ENCODE measurements at places on chromosomes 3 and 15.

- DNase-seq, result no peak
Observed at GRCh38 chr3:185701611-185702261, 115.6 kb downstream of the SENP2 start.

GRCh38 chr3:119609301-119609700 lies 11.6 kb downstream of the PLA1A start:
- DNase-seq, result no peak

DNA sequence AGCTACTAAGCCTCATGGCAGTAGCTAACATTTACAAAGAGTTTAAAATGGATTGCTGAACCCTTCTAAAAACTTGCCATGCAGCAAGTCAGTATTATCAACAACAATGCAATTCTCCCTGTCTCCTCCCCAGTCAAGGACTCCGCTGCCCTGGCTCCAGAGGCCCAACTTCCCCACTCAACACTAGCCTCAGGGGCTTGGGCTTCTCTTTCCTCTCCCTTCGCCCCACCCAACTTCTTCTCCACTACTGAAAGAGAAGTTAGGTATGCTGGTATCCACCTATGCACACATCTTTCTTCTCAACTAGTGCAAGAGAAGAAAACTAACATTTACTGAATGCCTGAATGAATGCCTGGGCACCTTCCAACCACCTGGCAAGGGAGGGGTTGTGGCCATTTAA lies 30.7 kb downstream of the TLE3 start:
- DNase-seq, result no peak

DNA sequence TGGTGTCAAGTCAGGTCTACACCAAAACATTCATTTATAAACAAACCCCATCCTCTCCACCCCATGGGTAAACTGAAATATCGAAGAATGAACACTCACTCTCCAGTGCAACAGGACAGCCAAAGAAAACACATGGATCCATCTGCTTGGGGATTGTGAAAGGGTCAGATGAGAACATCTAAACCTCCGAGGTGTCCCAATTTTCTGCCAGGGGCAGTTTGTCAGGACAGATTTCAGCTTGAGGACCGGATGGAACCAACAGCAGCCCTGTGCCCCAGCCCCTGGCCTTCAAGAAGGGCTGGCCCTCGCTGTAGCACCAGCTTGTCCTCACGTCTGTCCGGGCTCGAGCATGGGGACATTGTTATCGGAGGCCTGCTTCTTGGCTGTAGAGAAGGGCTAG lies 45.5 kb downstream of the PCSK6 start:
- DNase-seq, result no peak

- peak; percentile 55 for DNase-seq
Observed at GRCh38 chr15:60591496-60592370, 112.8 kb upstream of the ICE2 start.

- no peak for DNase-seq
Observed at GRCh38 chr15:26287381-26287780, 424.3 kb upstream of the ATP10A start.

- DNase-seq, result no peak
Observed at GRCh38 chr3:147915057-147915456, 505.9 kb downstream of the ZIC1 start.

GRCh38 chr3:97736928-97737327 lies 27.6 kb upstream of the ARL6 start:
- DNase-seq, result no peak

DNA sequence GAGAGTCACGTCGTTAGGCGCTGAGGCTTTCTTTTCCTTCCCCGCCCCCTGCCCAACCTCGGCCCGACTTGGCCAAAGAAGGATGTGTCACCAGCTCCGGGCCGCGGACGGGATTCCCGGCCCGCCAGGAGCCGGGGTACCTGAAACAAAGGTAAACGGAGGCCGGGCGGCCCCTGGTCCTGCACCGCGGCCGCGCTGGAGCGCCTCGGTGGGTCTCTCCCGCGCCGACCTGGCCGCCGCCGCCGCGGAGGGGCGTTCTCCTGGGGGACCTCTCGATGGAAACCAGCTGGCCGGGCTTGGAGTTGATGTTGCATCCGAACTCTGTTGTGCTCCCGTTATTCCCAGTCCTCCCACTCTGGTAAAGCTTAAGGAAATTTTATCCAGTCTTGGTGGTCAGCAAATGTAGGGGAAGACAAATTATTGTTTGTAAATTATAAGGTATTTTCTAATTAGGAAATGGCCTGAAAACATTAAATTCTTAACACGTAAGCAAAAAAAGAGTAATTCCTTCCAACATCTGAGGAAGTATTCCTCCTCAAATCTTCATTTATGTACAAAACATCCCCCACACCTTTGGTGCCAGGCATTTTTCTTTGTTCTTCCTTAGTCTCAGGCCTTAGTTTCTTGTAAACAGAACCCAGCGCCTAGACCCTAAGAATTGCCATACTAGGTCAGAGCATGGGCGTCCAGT lies 888 bp downstream of the PPP2R3A start:
- no peak for DNase-seq

GRCh38 chr3:38114052-38114874 lies 22.7 kb downstream of the ACAA1 start:
- no peak for DNase-seq

GRCh38 chr3:150662410-150663200 lies 41.1 kb downstream of the ERICH6 start:
- DNase-seq, result no peak

DNA sequence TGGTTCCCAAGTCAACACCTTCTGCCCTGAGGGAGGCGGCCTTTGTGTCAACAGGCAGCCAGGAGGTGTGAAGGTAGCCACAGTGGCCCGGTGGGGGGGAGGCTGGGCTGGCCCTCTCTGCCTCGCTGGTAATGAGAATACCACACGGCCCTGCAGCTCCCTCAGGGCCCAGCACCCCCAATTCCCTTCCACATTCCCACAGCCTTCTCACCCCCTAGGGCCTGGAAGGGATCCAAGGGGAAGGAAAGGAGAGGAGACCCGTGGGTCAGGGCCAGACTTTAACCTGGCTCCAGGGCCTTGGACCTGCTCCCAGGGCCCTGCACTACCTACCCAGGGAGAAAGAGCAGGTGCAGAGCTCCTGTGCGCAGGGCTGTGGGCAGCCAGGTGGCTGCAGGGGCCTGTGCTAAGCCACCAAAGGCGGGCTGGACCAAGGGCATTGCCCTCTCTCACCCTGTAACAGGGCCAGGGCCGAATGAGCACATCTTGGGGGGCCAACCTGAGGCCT lies 8.7 kb upstream of the MESP2 start:
- DNase-seq, result no peak

- no peak for DNase-seq
Observed at GRCh38 chr15:51286816-51287215, 51.6 kb downstream of the CYP19A1 start.

- no peak for DNase-seq
Observed at GRCh38 chr15:83930392-83931212, 276.7 kb downstream of the ADAMTSL3 start.

DNA sequence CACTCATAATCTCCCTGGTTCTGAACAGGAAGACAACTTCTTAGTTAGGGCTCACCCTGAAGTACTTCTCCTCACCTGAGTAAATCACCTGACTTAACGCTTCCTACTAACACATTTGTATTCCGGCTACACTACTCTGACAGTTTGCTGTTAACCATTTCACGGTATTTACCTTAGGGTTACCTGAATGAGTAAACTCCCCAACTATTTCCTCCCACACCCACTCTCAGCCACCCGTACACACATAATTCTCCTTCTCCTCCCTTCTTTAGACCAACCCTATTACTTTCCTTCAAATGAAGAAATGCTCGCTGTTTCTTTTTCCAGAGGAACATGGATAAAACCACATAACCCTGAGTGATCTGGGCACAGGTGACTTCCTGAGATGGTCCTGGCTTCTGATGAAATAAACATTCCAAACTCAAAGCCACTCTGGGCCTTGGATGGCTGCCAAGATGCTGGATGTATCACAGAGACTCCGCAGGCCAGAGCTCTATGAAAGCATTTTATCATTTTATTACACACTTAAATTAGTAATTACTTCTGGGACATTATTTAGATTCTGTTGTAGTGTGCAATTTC lies 183.6 kb upstream of the ATP11B start:
- no peak for DNase-seq

DNA sequence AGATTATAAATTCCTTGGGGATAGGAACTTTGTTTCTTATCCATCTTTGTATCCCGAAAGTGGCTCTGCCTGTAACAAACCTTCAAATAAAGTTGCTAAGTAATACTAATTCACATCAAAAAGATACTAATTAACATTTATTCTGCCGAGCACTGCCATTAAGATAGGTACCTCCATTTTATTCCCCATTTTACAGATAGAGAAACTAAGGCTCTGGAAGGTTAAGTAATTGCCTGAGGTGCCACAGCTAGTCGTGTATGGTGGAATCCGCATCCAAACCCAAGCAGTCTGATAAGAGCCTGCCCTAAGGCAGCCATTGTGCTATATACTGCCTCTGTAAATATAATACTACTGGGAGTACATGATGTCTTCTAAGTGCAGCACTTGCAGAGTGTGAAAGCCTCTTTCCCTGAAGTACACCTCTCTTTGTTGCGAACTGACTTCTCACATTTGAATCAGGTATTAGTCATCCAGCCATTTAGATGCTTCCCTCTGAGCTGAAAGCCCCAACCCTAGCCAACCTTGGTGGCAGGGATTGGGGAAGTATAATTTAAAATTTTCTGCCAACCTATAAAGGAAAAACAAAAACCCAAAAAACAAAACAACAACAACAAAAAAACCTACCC lies 78.5 kb upstream of the CHD2 start:
- DNase-seq, result no peak

DNA sequence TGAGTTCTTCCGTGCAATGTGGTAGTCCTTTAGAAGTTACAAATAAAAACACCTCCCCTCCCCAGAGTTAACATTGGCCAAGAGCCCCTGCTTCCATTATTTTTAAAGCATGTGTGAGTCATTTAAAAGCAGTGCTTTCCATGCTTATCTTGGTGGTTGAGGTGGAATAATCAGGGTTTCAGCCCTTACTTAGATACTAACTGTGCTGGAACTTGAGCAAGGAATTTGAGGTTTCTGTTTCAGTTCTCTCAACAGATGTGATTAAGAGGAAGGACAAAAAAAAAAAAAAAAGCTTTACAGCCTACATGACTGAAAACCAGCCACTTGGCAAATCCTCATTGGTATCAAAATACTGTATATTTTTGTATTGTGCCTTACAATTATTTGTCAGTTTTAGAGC lies 64.5 kb downstream of the CGNL1 start:
- no peak for DNase-seq

- no peak for DNase-seq
Observed at GRCh38 chr3:107822308-107822707, 268.5 kb downstream of the CD47 start.

GRCh38 chr3:78917536-78917935 lies 850.3 kb downstream of the ROBO1 start:
- no peak for DNase-seq

DNA sequence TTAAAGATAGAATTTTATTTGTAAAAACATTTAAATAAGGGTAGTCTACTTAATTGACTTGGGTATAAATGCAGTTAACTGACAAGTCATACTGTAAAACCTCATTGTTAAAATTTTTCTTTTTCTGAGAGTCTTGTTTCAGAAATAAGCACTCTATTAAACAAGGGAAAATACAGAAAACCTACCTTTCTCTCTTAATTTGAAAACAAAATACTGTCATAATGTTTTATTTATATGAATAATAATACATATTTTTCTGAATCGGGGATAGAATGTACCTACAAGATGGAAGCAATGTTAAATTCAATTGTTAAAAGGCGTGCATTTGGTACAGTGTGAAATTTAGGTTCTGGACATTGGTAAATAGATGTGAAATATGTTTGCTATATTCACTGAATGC lies 17.8 kb downstream of the ZIC1 start:
- no peak for DNase-seq

DNA sequence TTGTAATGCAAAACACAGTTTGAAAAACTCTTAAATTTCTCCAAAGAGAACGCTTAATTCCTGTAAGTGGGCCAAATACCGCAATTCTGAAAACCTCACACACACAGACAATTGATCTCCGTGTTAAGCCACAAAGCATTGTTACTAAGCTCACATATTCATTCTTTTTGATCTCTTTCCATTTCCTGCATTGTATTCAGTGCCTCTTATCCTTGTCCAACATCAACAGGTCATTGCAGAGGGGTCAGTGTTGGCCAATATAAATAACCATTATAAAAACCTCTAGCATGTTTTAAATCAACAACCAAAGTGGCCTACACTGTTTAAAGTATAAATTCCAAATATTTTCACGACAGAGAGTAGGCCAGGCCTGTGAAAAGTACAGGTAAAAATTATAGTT lies 171.1 kb downstream of the PDZRN3 start:
- no peak for DNase-seq

DNA sequence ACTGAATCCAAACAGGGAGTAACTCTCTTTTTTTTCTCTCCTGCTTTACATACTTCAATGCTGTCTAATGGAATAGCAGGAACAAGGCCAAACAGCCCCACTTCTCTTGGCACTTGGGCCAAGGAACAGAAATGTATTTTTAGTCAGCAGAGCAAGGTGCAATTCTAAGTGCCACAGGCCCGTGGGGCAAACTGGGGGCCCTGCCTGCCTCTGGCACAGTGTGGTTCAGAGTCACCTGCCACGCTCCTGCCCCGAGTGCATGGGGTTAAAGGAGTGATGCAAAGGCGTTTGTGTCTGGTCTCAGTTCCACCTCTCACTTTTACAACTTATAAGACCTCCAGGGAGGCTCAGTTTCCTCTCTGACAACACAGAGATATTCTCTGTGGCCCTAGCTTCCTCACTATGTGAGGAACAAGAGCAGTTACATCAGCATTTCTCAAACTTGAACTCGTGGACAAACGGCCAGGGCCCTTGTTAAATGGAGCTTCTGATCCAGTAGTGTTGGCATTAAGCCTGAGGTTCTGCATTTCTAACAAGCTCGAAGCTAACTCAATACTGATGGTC lies 51.3 kb downstream of the LRIG1 start:
- no peak for DNase-seq

DNA sequence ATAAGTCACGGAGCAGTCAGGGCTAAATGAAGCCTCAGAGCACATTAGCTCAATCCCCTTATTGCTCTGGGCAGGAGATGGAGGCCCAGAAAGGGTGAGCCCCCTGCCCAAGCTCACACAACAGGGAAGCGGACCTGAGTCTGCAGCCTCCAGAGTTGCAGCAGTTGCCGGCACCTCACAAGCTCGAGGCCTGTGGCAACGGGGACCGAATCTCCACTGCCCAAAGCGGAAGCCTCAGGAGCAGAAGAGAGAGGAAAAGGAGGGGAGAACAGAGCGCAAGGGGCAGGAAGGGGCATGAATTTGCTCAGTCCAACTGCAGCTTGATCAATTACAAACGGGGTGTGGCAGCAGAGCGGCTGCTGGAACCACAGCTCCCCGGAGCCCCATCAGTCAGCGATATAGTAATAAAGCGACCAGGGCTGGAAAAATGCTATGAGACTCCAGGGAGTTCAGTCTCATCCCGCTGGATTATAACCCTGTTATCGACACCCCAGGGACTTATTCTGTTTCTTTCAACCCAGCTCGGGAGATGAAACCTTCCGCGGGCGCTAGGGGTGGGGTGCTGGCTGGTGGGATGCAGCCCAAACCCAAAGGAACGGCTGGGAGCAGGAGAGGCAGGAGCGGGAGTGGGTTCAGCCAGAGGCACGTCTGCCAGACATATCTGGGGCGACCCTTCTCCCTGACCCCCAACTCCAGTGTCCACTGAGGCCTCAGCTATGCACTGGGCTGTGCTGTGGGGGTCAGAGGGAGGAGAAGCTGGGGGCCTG lies 219.7 kb upstream of the LINGO1 start:
- no peak for DNase-seq

- DNase-seq, result no peak
Observed at GRCh38 chr3:168051070-168051469, 44.7 kb downstream of the GOLIM4 start.

All from activated CD4-positive, CD25-positive, alpha-beta regulatory T cell (primary cell).